ENCODE measurements at places on chromosomes 4 and X. TPM values are rescaled to one million over a fixed set of nuclear protein-coding genes. Genes with fewer than 3 reads are reported as not detected.

DNA sequence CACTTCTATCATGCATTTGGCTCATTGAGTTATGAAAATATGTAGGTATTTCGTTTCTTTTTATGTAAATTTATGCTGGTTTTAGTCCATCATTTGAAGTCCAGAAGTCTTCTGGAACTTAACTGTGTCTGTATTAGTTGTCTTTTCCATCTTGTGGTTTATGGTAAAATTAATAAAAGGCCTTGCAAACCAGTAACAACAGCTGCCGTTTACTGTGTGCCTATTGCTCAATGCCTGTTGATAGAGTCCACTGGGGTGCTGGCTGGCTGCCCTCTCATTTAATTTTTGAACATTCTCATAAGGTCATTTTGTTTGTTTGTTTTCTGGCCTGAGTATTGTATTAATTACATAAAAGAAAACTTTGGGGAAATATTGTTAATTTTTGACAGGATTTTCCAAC is 98.0 kb downstream of the NAA11 start:
- DNase-seq: no peak
- no peaks in the 10 kb centered on the region for H3K27me3 ChIP-seq
- no peak overlapping the region for H3K4me3 ChIP-seq
- no peaks in the 10 kb centered on the region for H3K36me3 ChIP-seq
- no peak overlapping the region for H3K27ac ChIP-seq

EGFL6 gene
- total RNA-seq: 3.4 TPM

- peaks cover 25% of the 10 kb centered on the region for H3K4me1 ChIP-seq
- H3K4me3 ChIP-seq: peak within 1 kb of the TSS; percentile 95
- peak within 1 kb of the TSS; percentile 95 for H3K27ac ChIP-seq
Observed at GRCh38 chrX:2690856-2691542, at the start of gene CD99. Gene CD99 (plus strand): TSS chrX:2691295. CDS start chrX:2691361, 66 bp downstream.

GRCh38 chrX:136130931-136131833 is 16.2 kb upstream of the FHL1 start:
- no peak overlapping the region for H3K4me3 ChIP-seq
- H3K27me3 ChIP-seq: no peaks in the 10 kb centered on the region
- DNase-seq: no peak
- H3K27ac ChIP-seq: peak overlapping the region; percentile 25
- no peaks in the 10 kb centered on the region for H3K36me3 ChIP-seq

Data from activated T-helper 2 cell treated with anti-CD3 and anti-CD28 coated beads, Interferon-gamma antibody, Interleukin-2, Interleukin-4, amounts not matched to agents 10 μg/mL and 5 μg/mL and 100 μg/mL, durations not matched to agents 14 hours and 24 hours and 36 hours (primary cell).